Iris pigment epithelial cell (primary cell): ENCODE measurements at places on chromosomes 5 and 9.

DNA sequence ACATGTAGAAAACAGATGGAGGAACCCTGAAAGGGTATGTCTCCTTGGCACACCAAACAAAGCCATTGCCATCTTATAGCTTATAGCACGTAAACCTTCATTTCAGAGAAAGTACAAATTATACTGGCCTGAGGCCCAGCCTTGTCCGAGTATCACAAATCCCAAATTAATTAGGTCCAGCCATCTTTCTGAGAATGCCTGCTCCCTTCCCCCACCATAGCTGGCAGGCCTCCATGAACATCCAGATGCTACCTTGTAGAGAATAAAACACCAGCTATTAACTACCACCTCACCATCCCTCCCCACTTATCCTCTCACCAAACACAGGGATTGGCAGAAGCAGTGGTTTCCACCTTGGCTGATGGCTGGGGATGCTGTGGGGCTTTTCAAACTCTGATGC, 224.0 kb downstream of the SPOCK1 start:
- DNase-seq: no peak

DNA sequence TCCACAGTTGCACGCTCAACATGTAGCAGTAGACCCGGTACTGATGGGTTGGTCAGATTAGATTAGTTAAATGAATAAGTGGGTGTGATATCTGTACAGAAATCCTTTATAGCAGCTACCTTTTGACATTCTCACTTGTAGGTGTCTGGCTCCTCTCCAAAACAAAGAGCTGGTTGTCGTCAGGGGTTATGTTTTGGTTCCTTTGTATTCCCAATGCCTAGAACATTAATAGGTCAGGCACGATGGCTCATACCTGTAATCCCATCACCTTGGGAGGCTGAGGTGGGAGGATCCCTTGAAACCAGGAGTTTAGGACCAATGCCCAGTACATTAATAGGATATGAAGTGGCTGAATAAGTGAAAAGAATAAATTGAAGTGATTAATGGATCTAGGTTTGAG, 182.1 kb downstream of the SNCAIP start:
- DNase-seq: no peak

- DNase-seq: no peak
These were observed 620.7 kb upstream of the ARRDC3 start for GRCh38 chr5:92003806-92004205.

DNA sequence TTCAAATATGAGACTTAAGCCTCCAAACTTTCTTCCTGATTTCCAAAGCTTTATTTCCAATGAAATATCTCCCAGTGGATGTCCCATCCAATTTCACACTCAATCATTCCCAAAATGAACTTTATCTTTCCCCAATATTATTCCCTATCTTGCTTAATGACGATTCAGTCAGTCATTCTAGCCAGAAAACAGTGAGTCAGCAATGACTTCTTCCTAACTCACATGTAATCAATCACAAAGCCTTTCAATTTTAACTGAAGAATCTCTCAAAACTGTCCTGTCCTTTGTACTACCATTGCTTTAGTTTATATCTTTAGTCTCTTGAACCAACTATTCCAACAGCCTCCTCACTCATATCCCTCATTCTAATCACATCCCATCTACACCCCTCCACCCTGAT, 34.9 kb downstream of the NSA2 start:
- DNase-seq: no peak

GRCh38 chr5:31733371-31733770, 94.4 kb downstream of the PDZD2 start:
- no peak for DNase-seq
